ENCODE measurements at places on chromosomes 1 and 21. TPM values are rescaled to one million over a fixed set of nuclear protein-coding genes. Genes with fewer than 3 reads are reported as not detected.

GRCh38 chr1:116465845-116466685 lies 93.0 kb downstream of the ATP1A1 start:
- no peaks in the 10 kb centered on the region for H3K36me3 ChIP-seq
- H3K27ac ChIP-seq = no peak overlapping the region
- no peak overlapping the region for H3K4me3 ChIP-seq
- no peak for DNase-seq

Gene UBE2J2
- total RNA-seq = 70.6 TPM

Gene CYP4B1
- not detected for total RNA-seq

Gene SERINC2
- not detected for total RNA-seq
